Dermis microvascular lymphatic vessel endothelial cell (primary cell): ENCODE measurements at places on chromosomes 2 and 18.

- no peak for DNase-seq
Measured at GRCh38 chr2:105487142-105488069, 88.6 kb upstream of the FHL2 start.

DNA sequence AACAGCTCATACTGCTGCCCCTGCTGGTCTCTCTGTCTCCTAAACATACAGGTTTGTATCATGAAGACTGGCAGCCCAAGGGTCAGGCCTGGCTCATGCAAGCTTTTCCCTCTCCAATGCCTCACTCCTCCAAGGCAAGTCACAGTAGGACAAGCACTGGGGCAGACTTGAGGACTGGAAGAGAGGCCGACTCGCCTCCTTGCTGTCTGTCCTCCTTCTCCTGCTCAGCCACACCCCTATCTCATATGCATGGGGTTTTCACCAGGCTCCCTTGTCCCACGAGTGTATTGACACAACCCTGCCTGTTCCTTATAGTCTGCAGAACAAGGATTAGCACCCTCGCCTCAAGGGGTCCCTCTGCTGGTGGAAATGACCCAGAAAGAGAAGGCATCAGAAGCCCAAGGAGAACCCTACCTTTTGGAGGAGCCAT is 223.7 kb downstream of the SOX11 start:
- no peak for DNase-seq

- no peak for DNase-seq
Measured at GRCh38 chr18:58898010-58898799, 33.5 kb downstream of the ZNF532 start.

GRCh38 chr2:212197776-212198175 is 340.8 kb downstream of the ERBB4 start:
- no peak for DNase-seq

DNA sequence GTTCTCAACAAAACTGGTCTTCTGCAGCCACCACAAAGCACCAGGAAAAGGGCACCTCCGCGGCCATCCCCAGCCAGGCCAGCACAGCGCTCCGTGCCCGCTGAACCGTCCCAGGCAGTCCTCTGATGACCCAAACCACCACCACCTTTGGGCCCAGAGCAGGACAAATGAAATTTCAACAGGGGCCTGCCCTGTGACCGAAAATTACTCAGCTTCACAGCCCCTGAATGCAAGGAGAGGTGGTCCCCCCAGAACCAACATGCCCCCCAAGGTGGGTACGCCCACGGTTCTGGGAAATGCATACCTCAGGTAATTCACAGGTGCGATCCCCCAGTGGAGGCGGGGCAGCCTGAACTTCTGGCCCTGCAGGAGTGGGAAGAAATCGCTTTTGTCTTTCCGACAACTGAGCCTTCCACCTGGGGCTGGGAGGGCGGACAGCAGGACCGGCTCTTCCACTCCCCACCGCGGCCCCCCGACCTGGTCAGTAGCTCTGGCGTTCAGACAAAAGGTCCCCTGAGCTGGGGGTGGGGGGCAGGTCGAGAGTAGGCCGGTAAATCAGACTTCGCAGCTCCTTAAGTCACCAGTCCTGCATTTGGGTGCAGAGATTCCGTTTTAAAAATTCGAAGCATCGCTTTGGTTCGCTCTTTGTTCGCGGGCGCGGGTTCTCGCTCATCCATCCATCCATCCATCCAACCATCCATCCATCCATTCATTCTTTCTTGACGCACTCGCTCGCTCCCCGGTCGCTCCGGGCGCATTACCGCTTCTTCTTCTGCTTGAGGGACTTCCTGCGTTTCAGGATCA is 1.4 kb downstream of the ARL4C start:
- DNase-seq: no peak

GRCh38 chr2:158024288-158024898 is 77.3 kb upstream of the UPP2 start:
- peak; percentile 48 for DNase-seq

- DNase-seq: no peak
Measured at GRCh38 chr2:158556124-158556523, 99.4 kb downstream of the PKP4 start.

DNA sequence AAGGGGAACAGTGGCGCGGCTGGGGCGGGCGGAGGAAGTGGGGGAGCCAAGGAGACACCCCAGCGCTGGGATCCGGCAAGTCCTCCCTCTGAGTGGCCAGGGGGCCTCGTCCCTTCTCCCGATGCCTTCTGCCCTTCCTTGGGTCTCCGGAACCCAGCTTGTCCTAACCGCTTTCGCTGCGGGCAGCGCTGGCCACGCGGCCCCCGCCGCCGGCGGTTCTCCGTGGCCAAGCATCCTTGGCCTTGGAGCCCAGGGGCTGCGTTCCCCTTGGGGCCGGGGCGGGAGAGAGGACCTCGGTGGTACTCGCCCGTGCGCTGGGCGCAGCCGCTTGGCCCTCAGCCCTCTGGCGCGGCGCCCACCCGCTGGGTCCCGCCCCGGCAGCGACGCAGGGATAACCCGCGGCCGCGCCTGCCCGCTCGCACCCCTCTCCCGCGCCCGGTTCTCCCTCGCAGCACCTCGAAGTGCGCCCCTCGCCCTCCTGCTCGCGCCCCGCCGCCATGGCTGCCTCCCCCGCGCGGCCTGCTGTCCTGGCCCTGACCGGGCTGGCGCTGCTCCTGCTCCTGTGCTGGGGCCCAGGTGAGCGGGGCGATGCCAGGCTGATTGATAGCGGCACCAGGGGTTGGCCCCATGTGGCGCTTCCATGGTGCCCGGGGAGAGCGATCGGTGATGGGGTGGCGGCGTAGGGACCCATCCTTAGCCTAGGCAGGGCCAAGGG is 128.7 kb downstream of the UXS1 start:
- DNase-seq: no peak

GRCh38 chr18:23320709-23321236 is 132.3 kb upstream of the RIOK3 start:
- no peak for DNase-seq

DNA sequence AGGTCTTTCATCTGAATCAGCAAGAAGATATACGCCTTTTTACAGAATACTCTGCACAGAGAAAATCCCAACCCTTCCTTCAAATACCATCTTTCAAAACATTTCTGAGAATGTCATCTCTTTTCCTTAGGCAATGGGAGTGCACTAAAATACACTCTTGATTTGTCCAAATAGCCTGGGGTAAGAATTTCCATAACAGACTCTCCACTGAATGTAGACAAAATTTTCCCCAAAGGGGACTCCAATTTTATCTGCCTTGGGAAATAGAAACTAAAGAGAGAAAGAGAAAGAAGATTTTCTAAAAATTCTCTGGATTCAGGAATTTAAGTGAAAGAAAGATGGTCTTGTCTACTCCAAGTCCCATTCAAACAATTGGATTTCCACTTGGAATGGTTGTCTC is 394.5 kb upstream of the CHAC2 start:
- DNase-seq: no peak

DNA sequence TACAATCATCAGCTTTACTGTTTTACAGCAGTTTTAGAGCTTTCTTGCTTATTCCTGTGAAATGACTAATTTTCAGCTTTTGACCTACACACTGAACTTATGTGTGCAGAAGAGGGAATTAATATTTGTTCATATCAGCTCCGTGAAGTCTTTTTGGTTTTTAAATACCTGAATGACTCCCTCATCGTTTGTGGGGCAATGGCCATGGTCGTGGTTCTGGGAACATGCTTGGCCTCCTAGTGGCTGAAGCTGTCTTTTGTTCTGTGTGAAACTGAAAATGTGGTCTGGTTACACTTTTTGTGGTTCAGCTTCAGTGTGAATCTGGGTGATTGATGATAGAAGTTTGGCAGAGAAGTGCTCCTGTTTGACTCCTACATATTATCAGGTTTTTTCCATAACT is 408.1 kb downstream of the THSD7B start:
- no peak for DNase-seq

DNA sequence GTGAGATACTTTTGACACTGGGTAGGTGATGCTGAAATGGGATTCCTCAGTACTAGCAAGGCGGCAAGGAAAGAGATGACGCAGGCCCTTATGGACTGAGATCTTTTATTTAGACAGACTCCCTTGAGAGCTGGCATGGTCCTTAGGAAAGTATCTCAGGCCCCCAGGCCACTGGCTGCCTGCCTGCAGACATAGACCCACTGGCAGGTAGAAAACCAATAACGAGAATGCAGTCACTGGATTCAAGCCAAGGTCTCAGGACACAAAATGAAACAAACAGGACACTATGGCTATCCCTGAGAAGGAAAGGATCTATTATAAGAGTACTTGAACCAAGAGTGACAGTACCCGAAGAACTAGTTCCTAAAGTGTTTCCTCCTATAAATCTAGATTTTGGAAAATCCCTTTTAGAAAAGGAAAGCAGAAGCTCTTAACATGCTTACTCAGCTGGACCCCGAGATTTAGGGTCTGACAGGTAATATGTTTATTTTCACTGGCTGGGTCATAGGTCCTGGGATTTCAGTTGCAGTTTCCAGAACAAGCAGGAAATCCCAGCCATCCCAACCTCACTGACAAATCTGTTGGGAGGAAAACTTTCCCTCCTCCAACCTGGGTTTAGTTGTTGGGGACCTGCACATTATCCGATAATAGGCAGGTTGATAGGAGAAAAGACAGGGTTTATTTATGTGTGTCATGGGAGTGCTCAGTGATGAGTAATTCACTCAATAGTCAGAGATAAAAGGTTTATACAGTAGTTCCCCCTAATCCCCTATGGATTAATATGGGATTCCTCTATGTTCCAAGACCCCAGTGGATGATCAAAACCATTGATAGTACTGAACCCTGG is 44.5 kb downstream of the COMMD1 start:
- DNase-seq: peak; percentile 71

DNA sequence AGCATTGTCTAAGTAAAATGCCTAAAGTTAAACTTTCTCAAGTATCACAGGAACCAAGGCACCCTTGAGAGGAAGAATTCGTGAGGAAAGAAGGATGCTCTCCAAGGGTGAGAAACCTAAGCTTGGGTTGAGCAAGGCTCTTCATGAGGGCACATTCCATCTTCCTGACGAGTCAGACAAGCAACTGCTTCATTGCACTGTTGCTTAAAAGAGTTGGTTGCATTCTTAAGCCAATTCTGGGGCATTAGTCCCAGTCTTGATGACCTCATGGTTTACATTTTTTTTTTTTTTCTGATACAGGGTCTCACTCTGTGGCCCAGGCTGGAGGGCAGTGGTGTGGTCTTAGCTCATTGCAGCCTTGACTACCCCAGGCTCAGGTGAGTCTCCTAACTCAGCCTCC is 237.5 kb downstream of the ACTR3 start:
- DNase-seq: no peak

DNA sequence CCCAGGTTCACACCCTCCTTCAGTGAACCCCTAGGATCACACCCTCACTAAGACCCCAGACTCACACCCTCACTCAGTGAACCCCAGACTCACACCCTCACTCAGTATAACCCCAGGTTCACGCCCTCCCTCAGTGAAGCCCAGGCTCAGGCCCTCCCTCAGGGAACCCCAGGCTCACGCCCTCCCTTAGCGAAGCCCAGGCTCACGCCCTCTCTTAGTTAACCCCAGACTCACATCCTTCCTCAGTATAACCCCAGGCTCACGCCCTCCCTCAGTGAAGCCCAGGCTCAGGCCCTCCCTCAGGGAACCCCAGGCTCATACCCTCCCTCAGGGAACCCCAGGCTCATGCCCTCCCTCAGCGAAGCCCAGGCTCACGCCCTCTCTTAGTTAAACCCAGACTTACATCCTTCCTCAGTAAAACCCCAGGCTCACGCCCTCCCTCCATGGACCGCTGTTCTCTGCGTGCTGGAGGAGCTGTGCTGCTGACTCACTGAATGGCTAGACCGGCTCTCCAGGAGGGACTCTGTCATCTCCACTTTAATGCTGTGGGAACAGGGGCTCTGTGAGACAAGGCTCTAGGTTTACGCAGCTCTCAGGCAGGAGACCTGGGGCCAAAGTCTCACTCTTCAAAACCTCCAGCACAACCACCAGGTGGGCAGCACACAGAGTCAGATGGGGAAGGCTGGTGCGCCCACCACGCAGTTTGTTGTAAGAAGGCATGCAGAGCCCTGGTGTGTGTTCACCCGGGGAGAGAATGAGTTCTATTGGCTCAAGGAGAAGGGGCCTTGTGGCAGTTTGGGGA is 506.9 kb upstream of the MYT1L start:
- no peak for DNase-seq

GRCh38 chr2:54741250-54741649 is 17.8 kb downstream of the EML6 start:
- no peak for DNase-seq

GRCh38 chr2:114472246-114472645 is 29.8 kb downstream of the DPP10 start:
- no peak for DNase-seq

GRCh38 chr2:60370814-60371213 is 182.6 kb downstream of the BCL11A start:
- no peak for DNase-seq

DNA sequence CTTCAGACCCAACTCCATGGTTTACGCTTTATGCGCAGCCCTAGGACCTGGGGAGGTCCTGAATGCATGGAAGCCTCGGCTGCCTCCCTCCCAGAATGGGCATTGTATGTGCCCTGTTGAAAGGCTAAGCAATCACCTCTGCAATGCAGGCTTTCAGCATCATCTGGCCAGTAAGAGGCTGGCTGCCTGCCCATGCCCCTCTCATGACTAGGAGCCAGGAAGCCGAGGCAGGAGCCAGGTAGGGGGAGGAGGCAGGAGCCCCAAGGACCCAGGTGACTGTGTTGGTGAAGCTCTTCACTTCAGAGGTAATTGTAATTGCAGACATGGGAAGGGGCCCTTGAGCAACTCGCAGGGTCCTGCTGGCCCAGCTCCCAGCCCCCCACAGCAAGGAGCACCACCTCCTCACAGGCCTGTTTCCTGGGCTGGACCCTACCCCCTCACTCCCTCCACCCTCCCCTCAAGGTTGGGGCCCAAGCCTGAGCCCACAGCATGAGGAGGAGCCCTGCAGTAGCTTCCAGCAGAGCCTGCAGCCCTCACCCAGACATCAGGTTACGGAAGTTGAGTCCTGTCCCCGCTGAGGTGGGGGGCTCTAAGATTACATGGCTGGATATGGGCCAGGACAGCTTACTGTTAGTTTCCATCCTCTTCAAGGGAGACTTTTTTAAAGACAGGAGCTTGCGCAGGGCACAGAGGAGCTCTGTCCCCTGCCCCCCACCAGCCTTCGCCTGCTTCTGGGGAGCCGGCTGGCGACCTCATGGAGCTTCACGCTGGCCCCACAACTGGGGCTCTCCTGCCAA is 21.9 kb downstream of the CRACDL start:
- DNase-seq: no peak

GRCh38 chr2:1620081-1620480 is 124.2 kb downstream of the PXDN start:
- DNase-seq: no peak

DNA sequence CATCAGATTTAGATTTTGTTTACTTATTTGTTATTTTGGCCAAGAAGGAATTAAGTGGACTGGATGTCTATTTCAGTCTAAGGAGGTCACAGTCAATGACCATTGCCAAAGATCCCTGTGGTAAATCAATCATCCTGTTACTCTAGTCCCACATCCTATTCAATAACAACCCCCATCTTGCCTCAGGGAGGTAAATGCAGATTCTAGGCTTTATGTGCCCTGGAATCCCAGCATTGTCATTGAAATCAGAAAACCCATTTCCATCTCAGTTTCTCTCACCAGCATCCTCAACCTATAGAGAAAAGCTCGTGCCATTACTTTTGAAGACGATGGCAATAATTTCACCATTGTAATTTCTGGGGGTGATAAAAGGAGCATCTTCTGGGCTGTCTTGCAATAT is 71.8 kb downstream of the SKA1 start:
- DNase-seq: no peak

GRCh38 chr18:22015156-22015555 is 154.2 kb upstream of the GATA6 start:
- no peak for DNase-seq

GRCh38 chr2:69059731-69060290 is 46.8 kb downstream of the ANTXR1 start:
- no peak for DNase-seq
